ENCODE measurements at places on chromosomes 7 and 10. TPM values are rescaled to one million over a fixed set of nuclear protein-coding genes. Genes with fewer than 3 reads are reported as not detected.

ZNF248 gene
- 21.2 TPM for total RNA-seq

- no peak for DNase-seq
- no peak overlapping the region for H3K27ac ChIP-seq
- no peaks in the 10 kb centered on the region for H3K36me3 ChIP-seq
- H3K4me3 ChIP-seq, result no peak overlapping the region
Measured at GRCh38 chr10:76738991-76739390, 898.6 kb downstream of the KCNMA1 start.

DNA sequence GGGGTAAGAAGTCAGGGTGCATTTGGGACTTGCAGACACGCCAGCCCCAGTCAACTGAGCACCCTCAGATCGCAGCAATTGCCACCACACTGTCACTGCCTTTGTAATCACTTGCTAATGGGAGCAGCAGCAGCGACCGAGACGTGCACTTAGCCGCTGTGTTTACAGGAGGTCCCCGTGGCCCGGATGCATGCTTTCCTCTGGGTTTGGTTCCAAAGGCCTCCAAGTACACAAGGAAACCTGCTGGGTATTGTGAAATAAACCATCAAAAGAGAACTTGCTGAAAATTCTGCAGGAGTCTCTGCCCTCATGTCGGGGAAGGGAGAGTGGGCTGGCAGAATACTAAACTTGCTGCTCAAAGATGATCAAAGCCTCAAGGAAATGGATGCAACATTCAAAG lies 341.7 kb downstream of the DNAJB6 start:
- H3K4me3 ChIP-seq, result no peak overlapping the region
- peaks cover 10% of the 10 kb centered on the region for H3K27me3 ChIP-seq
- H3K4me1 ChIP-seq, result no peaks in the 10 kb centered on the region
- H3K36me3 ChIP-seq, result no peaks in the 10 kb centered on the region
- H3K27ac ChIP-seq, result no peak overlapping the region
- DNase-seq, result no peak

DNA sequence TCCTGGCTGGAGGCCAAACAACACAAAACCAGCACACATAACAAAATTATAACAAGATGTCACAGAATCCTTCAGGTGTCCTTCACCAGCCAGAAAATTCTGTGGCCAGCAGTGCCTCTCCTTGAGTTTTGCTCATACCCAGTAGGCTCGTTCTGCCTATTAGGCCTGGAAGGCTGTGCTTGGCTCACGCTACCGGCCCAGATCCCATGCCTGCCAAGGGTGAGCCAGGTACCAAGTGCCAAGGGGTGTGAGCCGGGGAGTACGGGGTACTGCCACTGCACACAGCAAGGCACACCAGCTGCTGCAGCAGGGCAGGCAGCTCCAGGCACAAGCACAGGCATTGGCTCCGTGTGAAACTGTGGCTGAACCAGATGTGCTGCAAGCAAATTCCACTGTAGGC lies 1562.0 kb downstream of the REEP3 start:
- H3K27ac ChIP-seq, result no peak overlapping the region
- no peaks in the 10 kb centered on the region for H3K36me3 ChIP-seq
- H3K27me3 ChIP-seq, result no peaks in the 10 kb centered on the region
- no peak for DNase-seq
- no peaks in the 10 kb centered on the region for H3K4me1 ChIP-seq

DNA sequence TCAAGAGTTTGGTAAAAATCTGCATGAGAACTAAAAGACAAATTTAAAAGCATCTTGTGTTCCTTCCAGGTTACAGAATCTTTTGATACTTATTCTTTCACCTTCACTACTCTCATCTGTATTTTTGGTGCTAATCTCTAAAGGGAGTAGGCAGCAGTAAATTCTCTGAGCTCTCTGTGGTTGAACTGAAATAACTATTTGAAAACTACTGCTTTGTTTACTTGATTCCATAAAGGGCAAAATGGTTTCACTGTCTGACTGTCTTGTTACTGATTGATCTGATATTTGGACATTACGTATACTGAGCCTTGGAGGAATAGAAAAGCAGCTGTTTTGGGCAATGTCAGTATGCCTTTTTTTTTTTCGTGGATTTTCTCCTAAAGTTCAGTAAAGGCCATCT lies 103.3 kb downstream of the CHRM2 start:
- H3K27ac ChIP-seq, result no peak overlapping the region
- H3K27me3 ChIP-seq, result no peaks in the 10 kb centered on the region
- H3K4me3 ChIP-seq, result no peak overlapping the region
- H3K4me1 ChIP-seq, result no peaks in the 10 kb centered on the region

DNA sequence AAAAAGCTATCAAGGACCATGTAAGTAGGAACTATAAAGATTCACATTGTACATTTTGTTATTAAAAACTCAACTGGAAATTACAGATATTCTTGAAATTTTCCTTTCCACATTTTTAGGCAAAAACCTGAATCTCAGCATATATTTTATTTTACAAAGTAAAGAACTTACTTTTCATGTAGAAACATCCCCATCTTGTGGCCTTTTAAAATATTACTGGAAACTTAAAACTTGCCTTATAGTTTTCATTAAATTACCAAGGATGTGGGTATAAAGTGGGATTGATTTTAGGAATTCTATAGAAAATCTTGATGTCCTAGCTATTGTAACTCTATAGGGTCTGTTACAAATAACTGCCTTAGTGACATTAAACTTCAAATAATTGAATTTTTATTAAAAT lies 10.6 kb downstream of the DBF4 start:
- no peak for DNase-seq
- H3K27me3 ChIP-seq, result no peaks in the 10 kb centered on the region
- no peak overlapping the region for H3K27ac ChIP-seq
- no peaks in the 10 kb centered on the region for H3K36me3 ChIP-seq

TIMM23B gene
- 48.1 TPM for total RNA-seq

GRCh38 chr7:12091231-12091630 lies 119.9 kb upstream of the TMEM106B start:
- no peaks in the 10 kb centered on the region for H3K4me1 ChIP-seq
- H3K27me3 ChIP-seq, result no peaks in the 10 kb centered on the region
- no peak overlapping the region for H3K4me3 ChIP-seq

ANKRD61 gene
- total RNA-seq, result not detected

GRCh38 chr7:157579425-157579824 lies 242.6 kb downstream of the DNAJB6 start:
- no peak overlapping the region for H3K4me3 ChIP-seq
- H3K36me3 ChIP-seq, result no peaks in the 10 kb centered on the region
- H3K4me1 ChIP-seq, result no peaks in the 10 kb centered on the region
- no peak overlapping the region for H3K27ac ChIP-seq
- no peaks in the 10 kb centered on the region for H3K27me3 ChIP-seq
- no peak for DNase-seq

CYP2C8 gene
- not detected for total RNA-seq

- no peak overlapping the region for H3K27ac ChIP-seq
- peak overlapping the region; percentile 30 for H3K4me3 ChIP-seq
- H3K4me1 ChIP-seq, result peaks cover 13% of the 10 kb centered on the region
- DNase-seq, result peak; percentile 13
Measured at GRCh38 chr7:1912593-1913465, 242.8 kb downstream of the ELFN1 start.

- H3K36me3 ChIP-seq, result no peaks in the 10 kb centered on the region
- H3K4me1 ChIP-seq, result no peaks in the 10 kb centered on the region
- DNase-seq, result no peak
- no peak overlapping the region for H3K4me3 ChIP-seq
- no peak overlapping the region for H3K27ac ChIP-seq
- H3K27me3 ChIP-seq, result no peaks in the 10 kb centered on the region
Measured at GRCh38 chr10:28627102-28627501, 50.2 kb upstream of the BAMBI start.

GIMAP5 gene
- 55.0 TPM for total RNA-seq

CTAGE4 gene
- total RNA-seq, result 5.8 TPM

CALML5 gene
- 3.7 TPM for total RNA-seq

RNF32 gene
- not detected for total RNA-seq

PDE6C gene
- total RNA-seq, result not detected

DNA sequence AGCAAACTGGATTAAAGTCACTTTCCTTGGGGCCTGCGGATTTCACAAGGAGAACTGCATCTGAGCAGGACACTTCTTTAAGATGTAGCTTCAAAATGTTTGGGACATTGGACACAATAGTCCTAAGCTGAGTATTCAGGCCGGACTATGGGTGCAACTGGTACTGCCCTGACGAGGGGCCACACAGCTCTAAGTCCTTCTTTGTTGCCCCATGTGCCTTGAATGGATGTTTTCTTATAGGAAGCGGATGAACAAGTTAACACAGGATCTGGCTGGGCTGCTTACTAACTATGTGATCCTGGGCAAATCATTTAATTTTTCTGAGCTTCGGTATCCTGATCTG lies 147.8 kb upstream of the KLF14 start:
- H3K27me3 ChIP-seq, result no peaks in the 10 kb centered on the region
- no peak overlapping the region for H3K4me3 ChIP-seq
- peaks cover 13% of the 10 kb centered on the region for H3K4me1 ChIP-seq
- H3K36me3 ChIP-seq, result peaks cover 47% of the 10 kb centered on the region
- H3K27ac ChIP-seq, result no peak overlapping the region

ADAM22 gene
- 5.4 TPM for total RNA-seq

GRCh38 chr10:48285710-48286109 lies 11.2 kb upstream of the FRMPD2 start:
- DNase-seq, result no peak
- H3K27ac ChIP-seq, result no peak overlapping the region
- no peaks in the 10 kb centered on the region for H3K27me3 ChIP-seq
- H3K4me3 ChIP-seq, result no peak overlapping the region
- H3K4me1 ChIP-seq, result no peaks in the 10 kb centered on the region

GRCh38 chr10:130191380-130191779 lies 55.2 kb downstream of the GLRX3 start:
- no peak overlapping the region for H3K27ac ChIP-seq
- H3K4me1 ChIP-seq, result peaks cover 9% of the 10 kb centered on the region
- DNase-seq, result no peak
- no peaks in the 10 kb centered on the region for H3K27me3 ChIP-seq

DNA sequence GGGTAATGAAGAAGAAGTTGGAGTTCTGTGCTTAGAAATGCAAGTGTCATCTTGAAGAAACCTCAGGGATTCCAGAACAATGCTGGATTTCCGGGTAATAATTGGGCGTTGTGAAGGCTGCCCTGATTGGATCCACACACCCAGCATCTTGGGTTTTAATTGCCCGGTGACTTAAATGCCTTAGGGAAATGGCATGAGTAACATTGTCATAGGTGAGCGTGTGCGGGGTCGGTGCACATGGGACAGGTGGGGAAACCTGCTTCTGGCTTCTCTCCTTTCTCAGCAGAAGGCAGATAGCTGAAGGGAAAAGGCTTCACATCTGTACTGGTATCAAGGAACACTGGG lies 15.2 kb upstream of the CAMK1D start:
- no peaks in the 10 kb centered on the region for H3K4me1 ChIP-seq
- no peaks in the 10 kb centered on the region for H3K27me3 ChIP-seq

CYP2C19 gene
- total RNA-seq, result not detected

DNA sequence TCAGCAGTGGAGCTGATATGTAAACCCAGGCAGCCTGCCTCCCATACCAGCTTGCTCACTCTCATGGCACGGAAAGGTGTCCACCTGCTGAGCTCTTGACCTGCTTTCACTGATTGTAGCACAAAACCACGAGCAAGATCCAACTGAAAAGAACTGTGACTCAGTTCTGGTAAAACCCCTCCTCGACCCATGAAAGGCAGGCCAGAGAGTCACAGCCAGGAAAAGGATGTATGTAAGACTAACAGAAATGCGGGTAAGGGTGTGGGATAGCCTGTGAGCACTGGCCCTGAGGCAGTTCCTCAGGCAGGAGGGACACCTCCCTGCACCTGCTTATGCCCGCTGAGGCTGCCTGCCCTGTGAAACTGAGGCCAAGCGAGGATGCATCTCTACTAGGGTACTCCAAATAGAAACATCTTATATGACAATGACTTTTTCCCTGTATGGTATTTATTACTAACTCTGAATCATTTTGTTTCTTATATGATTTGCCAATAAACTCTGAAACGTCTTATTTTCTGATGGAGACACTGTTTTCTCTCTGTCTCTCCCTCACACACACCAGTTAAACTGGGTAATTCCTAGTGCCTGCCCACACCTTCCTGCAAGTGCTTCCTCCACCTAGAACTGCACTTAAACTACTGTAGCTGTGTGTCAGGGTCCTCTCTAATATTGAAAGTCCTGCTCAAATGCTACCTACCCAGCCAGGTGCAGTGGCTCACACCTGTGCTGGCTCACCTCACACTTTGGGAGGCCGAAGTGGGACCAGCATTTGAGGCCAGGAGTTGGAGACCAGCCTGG lies 73.3 kb upstream of the GHITM start:
- H3K4me3 ChIP-seq, result no peak overlapping the region
- no peaks in the 10 kb centered on the region for H3K27me3 ChIP-seq

SCART1 gene
- total RNA-seq, result 10.6 TPM

DNA sequence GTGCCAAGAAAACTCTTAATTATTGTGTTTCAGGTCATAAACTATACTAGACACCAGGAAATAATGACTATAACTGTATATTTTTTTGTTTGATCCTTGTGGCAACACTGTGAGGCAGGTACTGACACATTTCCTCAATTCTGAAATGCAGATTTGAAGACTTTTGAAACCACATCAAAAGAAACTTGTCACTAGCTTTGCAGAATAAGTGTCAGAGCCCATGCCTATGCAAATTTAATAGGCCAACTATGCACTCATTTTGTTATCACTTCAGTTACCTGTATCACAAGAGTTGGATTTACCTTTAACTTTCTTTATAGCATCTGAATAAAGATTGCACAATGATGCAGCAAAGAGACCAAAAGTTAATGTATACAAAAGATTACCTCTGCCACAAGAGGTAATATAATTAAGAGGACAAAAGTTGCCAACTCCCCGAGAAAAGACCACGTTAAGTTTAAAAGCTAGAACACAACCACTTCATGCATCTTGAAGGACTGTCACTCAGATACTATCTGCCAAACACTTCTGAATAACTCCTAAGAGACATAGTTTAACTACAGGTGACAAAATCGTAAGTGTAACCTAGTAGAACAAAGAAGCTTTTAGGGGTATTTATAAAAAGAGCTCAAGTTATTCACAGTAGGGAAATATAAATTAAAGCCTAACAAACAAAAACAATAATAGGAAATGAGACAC lies 80.5 kb downstream of the ELAPOR2 start:
- DNase-seq, result no peak

ZNF804B gene
- total RNA-seq, result not detected

SMO gene
- total RNA-seq, result 8.7 TPM

SLC25A40 gene
- 13.5 TPM for total RNA-seq

GRCh38 chr7:132080967-132081668 lies 495.2 kb downstream of the PLXNA4 start:
- H3K4me3 ChIP-seq, result no peak overlapping the region
- peaks cover 31% of the 10 kb centered on the region for H3K4me1 ChIP-seq
- H3K36me3 ChIP-seq, result no peaks in the 10 kb centered on the region
- H3K27ac ChIP-seq, result peak overlapping the region; percentile 33
- no peaks in the 10 kb centered on the region for H3K27me3 ChIP-seq
- no peak for DNase-seq

- no peaks in the 10 kb centered on the region for H3K36me3 ChIP-seq
- DNase-seq, result no peak
- H3K27ac ChIP-seq, result no peak overlapping the region
Measured at GRCh38 chr10:43006490-43006889, 70.4 kb upstream of the RET start.

CLDN4 gene
- 0.99 TPM for total RNA-seq

Measured in thoracic aorta (tissue), 2 donors.